ENCODE measurements at places on chromosomes 4 and X.

- no peak for DNase-seq
These were observed 104.8 kb upstream of the CASK start for GRCh38 chrX:42028109-42028508.

DNA sequence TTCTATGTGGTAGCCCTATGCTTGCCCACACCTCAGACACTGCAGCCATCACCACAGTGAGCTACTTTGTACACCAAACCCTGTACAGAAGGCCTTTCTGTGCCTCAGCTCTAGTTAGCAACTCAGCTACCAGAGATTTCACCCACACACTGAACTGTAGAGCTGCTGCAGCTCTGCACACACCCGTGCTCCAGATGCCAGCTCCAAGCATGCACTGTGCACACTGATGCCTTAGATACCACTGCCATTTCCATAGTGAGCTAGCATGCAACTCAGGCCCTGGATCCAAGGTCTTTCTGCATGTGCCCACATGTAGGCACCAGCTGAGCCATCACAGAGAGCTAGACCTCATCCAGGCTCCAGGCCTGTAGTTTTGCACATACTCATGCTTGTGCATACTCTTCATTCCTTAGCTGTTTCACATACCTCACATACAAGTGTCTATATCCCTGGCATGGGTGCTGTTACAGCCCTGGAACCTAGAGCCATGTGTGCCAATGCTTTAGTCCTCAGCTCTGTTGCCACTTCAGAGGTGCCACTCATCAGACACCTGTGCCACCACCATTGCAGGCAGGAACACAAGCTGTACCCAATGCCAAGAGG is 423.5 kb upstream of the NDST3 start:
- no peak for DNase-seq

GRCh38 chrX:45379236-45379635 is 178.6 kb upstream of the DIPK2B start:
- no peak for DNase-seq

- DNase-seq: no peak
These were observed 8.3 kb upstream of the STBD1 start for GRCh38 chr4:76298227-76298626.

DNA sequence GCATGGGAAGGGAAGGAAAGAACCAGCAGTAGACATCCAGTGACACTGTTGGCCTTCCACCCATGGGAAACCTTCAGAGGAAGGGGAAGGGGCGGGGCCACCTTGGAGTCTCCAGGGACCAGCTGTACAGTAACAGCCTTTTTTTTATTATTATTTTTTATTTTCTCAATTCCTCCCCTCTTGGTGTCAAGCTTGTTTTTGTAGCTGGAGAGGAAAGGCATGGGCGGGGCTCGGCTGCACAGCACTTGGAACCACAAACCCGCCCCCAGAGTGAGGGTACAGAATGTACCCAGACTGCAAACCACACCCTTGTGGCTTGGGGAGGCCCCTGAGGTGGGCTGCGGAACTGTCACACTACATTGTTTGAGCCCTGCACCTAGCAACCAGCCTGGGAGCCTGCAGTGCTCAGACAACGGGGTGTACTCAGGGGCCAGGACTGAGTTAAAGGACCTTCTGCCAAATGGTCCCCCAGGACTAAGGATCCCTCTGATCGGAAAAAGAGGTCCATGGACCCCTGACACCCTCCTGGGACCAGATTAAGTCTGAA is 45.7 kb downstream of the PRPS1 start:
- DNase-seq: peak; percentile 71

- no peak for DNase-seq
These were observed 278.7 kb upstream of the CLNK start for GRCh38 chr4:10963241-10963640.

- no peak for DNase-seq
These were observed 5.5 kb downstream of the TMEM131L start for GRCh38 chr4:153471698-153472093.

- DNase-seq: no peak
These were observed 14.6 kb upstream of the SLC25A4 start for GRCh38 chr4:185128272-185129119.

DNA sequence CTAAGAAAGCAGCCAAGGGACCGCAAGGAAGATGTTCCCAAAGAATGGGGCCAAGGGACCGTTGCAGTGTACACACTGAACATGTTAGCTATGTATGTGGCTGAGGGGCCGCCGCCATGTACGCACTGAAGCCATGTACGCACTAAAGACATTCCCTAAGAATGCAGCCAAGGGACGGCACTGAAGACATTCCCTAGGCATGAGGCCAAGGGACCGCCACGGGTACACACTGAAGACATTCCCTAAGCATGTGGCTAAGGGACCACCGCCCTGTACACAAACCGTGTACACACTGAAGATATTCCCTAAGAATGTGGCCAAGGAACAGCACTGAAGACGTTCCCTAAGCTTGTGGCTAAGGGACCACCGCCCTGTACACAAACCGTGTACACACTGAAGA is 54.0 kb downstream of the DHRSX start:
- no peak for DNase-seq

- no peak for DNase-seq
These were observed 16.4 kb upstream of the RUFY3 start for GRCh38 chr4:70705183-70706043.

GRCh38 chr4:13907255-13907751 is 279.8 kb upstream of the BOD1L1 start:
- no peak for DNase-seq

GRCh38 chr4:6465955-6466354 is 6.5 kb downstream of the PPP2R2C start:
- no peak for DNase-seq

DNA sequence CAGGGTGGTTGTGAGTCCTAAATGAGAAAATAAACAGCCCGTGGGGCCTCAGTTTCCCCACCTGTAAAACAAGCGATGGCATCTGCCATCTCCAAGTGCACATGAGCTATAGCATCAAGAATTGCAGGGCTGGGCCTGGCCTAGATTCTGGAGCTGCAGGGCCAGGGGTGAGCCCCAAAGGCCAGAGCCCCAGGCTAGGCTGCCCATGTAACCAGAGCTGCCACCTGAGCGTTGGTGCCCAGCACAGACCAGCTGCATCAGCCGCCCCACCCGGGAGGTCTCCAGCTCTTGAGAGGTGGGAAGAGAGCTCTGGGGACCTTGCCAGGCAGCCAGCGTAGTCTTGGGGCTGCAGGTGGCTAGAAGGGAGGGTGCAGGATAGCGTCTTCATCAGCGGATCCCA is 27.0 kb upstream of the GPR78 start:
- DNase-seq: no peak

- DNase-seq: no peak
These were observed 28.2 kb downstream of the SULT1E1 start for GRCh38 chr4:69831646-69832325.

- DNase-seq: no peak
These were observed 148.7 kb upstream of the KIT start for GRCh38 chr4:54509057-54509456.

DNA sequence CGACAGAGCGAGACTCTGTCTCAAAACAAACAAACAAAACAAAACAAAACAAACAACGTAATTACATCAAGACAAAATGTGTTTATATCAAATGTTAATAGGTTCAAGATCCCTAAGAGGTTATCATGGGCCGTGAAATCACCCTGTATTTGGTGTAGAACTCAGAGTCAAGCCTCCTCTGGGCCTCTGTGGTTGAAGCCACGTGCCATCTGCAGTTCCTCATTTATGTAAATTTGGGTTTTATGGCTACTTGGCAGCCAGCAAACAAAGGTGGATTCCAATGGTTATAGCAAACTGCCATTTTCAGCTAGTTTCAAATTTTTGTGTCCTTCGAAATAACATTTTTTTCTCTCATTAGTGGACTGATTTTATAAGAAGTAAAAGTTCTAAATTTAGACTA is 16.4 kb downstream of the NSDHL start:
- DNase-seq: no peak

GRCh38 chr4:182169987-182170386 is 73.2 kb upstream of the TENM3 start:
- DNase-seq: no peak

DNA sequence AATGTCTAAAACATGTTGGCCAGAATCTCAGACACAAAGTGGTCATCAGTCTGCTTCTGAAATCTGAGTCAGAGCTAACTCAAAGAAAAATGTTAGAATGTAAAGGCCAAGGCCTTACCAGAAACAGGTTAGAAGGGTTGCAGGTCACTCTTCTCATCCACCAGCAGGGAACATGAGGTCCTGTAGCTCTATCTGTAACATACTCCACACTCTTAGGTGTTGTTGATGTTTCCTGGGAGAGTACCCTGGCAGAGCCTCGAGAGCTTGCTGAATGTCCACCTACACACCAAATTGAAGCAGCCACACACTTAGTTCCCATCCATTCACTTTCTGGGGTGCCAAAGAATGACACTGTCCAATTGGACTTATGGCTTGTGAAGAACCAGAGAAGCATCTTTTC is 76.6 kb upstream of the INPP4B start:
- no peak for DNase-seq

- DNase-seq: no peak
These were observed 41.7 kb downstream of the KLHL34 start for GRCh38 chrX:21616386-21616785.

DNA sequence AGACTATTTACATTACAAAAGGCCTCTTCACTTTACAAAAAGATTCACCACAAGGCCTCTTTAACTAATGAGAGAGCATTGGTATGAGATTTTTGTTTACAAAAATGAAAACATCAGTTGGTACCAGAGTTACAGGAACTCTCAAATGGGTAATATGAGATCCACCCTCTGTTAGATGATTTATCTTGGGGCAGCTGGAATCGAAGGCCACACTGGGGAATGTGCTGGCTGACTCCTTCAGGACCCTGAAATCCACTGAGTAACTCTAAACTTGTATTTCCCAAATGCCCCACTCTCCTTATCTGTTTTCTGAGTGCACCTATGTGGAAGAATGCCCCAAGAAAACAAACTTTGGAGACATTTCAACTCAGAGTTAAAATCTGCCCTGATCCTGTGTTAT is 232.9 kb upstream of the F9 start:
- no peak for DNase-seq

DNA sequence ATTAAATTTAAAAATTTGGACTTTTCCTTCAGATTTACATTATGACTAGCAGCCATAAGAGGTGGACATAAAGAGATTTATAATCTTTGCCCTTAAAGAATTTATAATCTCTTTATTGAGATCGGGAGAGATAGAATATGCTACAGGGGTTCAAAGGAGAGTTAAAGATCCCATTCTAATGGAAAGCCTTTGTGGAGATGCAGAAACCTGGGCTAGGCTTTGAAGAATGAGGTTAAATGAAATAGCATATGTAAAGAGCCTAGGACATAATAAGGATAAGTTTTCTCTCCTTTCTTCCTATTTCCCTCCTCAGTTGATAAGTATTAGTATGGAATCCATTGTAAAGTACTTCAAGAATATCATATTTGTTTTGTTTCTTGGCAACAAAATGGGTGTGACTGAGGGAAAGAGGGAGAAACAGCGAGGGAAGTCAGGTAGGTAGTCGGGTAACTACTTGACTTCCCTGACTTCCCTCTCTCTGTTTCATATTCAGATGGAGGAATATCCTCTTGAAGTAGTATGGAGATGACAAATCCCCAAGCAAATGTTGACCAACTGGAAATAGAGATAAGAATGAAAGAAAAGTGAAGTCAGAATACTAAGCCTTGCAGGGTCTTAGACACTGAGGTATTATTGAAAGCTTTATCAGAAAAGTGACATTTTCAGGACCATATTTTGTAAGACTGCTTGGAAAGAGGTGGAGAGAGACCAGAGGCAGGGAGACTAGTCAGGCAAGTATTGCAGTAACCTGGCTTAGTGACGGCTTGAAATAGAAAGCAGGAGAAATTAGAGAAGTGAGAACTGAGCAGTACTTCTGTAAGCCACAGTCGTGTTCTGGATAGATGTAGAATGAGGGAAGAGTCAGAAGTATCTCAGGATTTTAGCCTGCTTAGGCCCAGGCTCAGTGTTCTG is 82.9 kb downstream of the PDLIM5 start:
- DNase-seq: peak; percentile 8
